ENCODE measurements at places on chromosomes 5 and 9.
A peak's percentile ranks its signal among the peaks of the same experiment; 100 is the strongest.

- DNase-seq = no peak
Observed at GRCh38 chr9:121735065-121735792, 83.8 kb downstream of the DAB2IP start.

DNA sequence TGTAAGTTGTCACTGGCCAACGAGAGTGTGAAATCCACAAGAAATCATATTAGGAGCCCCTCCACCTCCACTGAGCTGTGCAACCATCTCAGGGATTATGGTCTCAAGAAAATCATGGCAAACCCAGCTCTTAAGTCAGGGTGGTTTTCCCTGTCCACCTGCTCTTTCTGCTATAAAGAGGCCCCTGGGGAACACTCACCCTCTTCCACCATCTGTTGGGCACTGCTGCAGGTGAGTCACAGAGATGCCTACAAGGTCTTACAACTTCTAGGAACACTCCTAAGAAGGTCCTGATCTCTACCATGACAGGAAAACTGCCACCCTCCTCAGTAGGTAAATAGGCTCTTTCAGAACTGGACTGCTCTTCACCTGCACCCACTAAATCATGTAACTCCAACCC is 61.8 kb downstream of the DRD1 start:
- no peak for DNase-seq

DNA sequence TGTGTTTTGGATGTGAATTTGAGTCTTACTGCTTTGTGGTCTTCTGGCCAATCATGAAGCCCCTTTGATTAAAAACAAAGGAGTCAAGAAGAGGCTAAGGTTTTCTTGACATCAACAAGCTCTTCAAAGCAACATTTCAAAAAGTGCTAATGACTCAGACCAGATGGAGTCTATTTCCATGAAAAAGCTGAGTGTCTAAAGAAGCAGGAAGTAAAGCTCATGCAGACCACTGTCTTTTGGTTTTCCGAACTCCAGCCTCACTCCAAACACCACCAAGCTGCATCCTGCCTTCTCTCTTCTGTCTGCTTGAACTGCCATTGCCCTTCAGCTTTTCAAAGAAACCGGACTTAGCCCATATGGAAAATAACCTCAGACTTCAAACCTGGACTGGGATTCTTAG is 115.2 kb downstream of the PRDM6 start:
- no peak for DNase-seq

DNA sequence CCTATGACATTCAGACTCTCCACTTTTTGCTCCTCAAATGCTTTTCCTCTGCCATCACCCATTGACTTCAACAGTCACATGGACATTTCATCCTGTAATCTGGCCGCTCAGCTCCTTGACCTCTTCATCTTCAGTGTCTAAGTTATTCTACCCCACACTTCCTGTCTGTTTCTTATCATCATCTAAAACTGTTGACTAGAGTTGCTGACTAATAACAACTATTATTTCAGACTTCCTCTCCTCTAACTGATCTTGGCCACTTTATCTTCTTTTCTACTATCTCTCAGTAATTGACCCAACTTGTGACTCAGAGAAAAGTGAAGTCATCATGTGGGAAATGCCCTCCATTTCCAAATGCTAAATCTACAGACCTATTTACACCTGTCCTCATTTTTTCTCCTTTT is 254.7 kb upstream of the TRPC7 start:
- no peak for DNase-seq

GRCh38 chr5:5560016-5560415 is 137.5 kb downstream of the ICE1 start:
- DNase-seq = no peak

DNA sequence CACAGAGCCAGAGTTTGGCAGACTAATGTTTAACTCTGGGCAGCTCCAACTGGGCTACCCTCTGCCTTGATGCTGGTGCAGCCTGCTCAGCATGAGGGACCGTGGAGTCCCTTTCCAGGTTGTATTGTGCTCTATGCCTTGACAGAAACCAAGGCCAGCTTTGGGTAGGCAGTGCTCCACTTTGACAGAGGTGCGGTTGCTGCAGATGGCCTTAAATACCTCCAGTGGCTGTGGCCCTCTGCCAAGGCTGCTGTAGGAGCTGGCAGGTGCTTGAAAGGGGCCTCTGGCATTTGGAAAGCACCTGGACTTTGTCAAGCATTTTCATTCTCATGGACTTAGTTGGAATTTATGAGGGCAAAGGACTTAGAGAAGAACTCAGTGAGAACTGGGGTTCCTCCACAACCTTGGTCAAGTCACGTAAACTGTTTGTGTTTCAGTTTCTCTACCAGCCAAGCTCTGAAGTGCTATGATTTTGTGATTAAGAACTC is 249.7 kb upstream of the ZNF462 start:
- peak; percentile 82 for DNase-seq

DNA sequence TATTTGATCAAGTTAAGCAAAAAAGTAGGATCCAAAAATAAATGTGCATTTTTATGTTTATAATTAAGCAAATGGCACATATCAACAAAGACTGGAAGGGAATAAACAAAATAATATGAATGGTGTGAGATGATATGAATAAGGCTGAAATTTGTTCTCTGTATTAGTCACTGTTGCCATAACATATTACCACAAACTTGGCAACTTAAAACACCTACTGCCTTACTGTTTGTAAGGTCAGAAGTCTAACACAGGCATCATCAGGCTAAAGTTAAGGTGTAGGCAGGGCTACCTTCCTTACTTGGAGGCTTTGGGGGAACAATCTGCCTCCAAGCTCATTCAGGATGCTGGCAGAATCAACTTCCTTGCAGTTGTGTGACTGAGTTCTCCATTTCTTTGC is 19.3 kb downstream of the PGGT1B start:
- DNase-seq = no peak

- DNase-seq = peak; percentile 34
Observed at GRCh38 chr9:134492281-134492691, 149.3 kb upstream of the COL5A1 start.

DNA sequence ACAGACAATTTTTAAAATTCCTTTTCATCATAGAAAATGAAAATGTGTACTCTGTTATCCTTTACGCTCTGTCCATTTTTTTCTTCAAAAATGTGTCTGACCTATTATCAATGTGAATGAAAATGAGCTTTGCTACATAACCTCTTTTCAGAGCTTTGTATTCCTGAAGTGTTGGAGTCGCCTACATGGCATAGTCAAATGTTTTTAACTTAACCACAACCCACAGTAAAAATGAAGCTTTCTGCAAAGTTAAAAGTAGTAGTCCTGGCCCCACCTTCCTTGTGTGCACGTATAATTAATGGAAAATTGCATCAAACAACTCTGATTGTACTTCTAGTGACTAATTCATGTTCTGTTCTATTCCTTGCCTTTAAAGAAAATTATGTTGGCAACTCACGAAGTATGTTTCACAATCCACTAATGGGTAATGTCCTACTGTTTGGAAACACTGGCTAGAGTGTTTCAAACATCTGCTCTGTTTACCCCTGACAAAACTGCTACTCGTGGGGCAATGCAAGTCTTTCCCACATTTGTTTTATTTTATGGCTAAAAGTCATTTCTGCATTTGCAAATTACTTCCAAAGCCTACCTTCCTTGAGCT is 18.6 kb upstream of the PSAT1 start:
- no peak for DNase-seq

DNA sequence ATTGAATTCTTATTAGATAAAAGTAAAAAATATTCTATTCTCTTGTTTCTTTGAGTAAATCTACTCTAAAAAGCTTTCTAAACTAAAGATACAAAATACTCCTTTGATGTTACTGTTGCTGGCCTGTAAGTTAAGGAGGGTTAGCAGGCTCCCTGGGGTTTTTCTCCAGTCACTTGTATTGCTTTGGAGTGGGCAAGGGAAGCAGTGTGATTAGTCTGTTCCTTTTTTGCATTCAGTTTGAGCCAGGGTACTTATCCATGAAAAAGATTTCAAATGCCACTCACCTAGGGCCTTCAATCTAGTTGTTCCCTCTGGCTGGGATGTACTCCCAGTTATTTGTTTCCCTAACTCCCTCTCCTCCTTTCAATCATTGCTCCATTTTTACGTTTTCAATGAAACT is 256.2 kb upstream of the SMC2 start:
- DNase-seq = no peak

- DNase-seq = no peak
Observed at GRCh38 chr9:133282464-133283238, 7.7 kb upstream of the ABO start.

GRCh38 chr9:127210851-127211730 is 53.5 kb upstream of the GARNL3 start:
- no peak for DNase-seq

DNA sequence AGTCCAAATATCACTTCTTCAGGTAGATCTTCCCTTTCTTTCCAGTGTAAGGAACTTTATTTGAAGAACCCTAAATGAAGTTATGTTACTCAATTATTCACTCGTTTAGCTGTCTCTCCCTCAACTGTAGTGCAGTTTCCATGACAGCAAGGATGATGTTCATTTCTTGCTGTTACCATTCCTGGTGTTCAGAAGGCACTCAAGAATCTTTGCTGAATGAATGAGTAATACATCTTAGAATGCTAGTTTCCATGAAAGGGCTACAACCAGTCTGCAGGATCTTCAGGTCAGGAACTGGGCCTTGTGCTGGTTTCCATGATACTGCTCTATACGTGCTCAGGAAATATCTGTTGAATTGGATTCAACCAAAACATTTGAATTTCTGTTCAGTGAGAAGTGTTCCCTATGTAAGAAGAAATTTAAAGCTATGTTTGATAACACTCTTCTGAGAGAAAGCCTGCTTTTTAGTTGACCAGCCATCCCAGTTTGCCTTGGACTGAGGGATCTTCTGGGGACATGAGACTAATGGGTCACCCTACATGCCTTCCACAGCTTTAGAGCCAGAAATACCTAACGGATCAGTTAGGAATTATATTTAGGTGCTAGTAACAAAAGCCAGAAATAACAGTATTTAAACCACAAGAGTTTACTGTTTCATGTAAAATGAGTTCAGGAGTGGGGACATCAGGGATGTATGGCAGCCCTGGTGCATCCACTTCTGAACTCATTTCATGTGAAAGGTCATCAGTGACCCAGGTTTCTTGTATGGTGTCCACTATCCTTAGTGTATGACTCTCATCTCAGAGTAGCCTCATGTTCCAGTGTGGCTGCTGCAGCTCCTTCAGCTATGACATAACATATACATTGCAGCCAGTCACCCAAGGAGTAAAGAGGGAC is 500.1 kb upstream of the SGCD start:
- no peak for DNase-seq

DNA sequence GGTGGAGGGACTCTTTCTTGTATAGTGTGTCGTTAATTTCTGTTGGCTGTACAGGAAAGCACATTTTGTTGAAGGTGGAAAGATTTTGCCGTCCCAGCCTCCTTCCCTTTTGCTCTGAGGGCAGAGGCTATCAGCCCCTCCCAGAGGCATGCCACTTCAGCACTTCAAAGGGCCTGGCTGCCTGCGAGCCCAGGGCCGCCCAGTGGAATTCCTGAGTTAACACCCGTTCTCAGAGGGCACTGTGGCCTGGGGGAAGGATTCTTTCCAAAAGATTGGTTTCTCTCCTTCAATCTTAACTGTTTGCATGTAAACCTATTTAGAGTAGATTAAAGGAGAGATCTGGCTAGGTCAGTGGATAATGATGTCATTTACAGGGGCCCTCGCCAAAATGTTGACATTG is 238.6 kb downstream of the FANCC start:
- no peak for DNase-seq
